ENCODE measurements at places on chromosomes 11 and 22. TPM values are rescaled to one million over a fixed set of nuclear protein-coding genes. Genes with fewer than 3 reads are reported as not detected.

DNA sequence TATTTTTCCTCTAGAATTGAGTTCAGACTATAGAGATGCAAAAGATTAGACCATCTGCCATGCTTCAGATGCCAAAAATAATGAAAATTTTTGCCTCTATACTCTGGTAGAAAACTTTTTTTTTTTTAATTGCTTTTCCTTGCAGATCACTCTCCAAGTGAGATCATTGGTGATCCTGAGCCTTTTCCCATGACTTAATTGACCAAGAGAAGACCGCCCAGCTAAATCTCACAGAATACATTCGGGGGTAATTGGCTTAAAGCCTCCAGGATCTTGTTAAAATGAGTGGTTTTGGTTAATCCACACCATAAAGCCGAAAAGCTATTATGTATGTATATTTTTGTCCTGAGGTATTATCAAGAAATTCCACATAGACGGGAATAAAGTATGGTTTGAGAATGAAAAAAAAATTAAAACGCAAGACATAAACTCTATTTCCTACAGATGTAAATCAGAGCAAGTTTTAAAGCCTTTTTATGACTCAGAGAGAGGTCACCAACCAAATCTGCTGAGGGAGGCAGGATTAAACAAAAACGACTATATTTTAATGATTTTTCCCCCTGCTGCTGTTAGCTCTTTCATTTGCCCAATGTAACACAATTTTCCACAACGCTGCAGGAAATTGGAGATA is 64.0 kb downstream of the PARVA start:
- no peak for DNase-seq
- H3K27ac ChIP-seq: no peak overlapping the region
- H3K4me3 ChIP-seq: no peak overlapping the region
- peaks cover 12% of the 10 kb centered on the region for H3K27me3 ChIP-seq
- no peaks in the 10 kb centered on the region for H3K4me1 ChIP-seq
- no peaks in the 10 kb centered on the region for H3K36me3 ChIP-seq

- H3K27me3 ChIP-seq: peaks cover 3% of the 10 kb centered on the region
- DNase-seq: no peak
- H3K4me3 ChIP-seq: no peak overlapping the region
- no peak overlapping the region for H3K27ac ChIP-seq
- H3K4me1 ChIP-seq: peaks cover 22% of the 10 kb centered on the region
- no peaks in the 10 kb centered on the region for H3K36me3 ChIP-seq
These were observed 4.4 kb upstream of the RNF169 start for GRCh38 chr11:74744277-74744676.

GRCh38 chr11:15213471-15214231 is 98.9 kb downstream of the INSC start:
- no peak overlapping the region for H3K27ac ChIP-seq
- H3K36me3 ChIP-seq: no peaks in the 10 kb centered on the region
- no peak for DNase-seq
- H3K4me3 ChIP-seq: no peak overlapping the region

DNA sequence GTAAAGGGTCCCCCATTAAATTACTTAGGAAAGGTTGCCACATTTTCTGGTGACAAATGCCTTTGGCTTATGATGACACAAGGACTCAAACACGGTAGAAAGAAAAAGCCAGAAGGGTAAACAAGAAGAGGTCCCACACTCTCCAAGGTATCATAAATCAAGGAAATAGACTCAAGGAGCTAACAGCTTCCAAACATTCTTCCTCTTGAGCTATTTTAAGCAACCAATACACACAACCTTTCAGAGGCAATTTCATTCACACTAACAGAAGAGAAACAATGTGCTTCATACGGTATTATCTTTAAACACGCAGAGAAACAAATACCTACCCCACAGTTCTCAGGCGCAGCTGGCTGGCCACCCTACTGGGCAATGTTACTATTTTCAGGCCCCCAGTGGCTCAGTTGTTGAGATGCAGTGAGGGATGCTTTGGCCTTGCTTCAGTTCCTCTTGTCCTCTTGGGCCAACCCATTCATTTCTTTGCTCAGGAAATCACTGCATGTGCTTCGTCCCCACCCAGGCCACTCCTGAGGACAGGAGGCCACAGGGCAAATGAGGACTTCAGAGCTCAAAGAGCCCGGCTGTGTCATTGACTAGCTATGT is 15.8 kb downstream of the ABTB2 start:
- no peak overlapping the region for H3K4me3 ChIP-seq
- H3K27me3 ChIP-seq: no peaks in the 10 kb centered on the region
- no peak for DNase-seq
- no peak overlapping the region for H3K27ac ChIP-seq
- H3K36me3 ChIP-seq: no peaks in the 10 kb centered on the region

GRCh38 chr11:129365816-129366215 is 9.8 kb upstream of the BARX2 start:
- H3K4me3 ChIP-seq: no peak overlapping the region
- H3K27ac ChIP-seq: no peak overlapping the region
- H3K27me3 ChIP-seq: peaks cover 34% of the 10 kb centered on the region
- DNase-seq: no peak
- no peaks in the 10 kb centered on the region for H3K4me1 ChIP-seq
- no peaks in the 10 kb centered on the region for H3K36me3 ChIP-seq

TBCEL gene
- total RNA-seq: 15.2 TPM

RBX1 gene
- total RNA-seq: 47.8 TPM

SC5D gene
- total RNA-seq: 24.2 TPM

C11orf42 gene
- not detected for total RNA-seq
